ENCODE measurements at places on chromosomes 13 and 19.

DNA sequence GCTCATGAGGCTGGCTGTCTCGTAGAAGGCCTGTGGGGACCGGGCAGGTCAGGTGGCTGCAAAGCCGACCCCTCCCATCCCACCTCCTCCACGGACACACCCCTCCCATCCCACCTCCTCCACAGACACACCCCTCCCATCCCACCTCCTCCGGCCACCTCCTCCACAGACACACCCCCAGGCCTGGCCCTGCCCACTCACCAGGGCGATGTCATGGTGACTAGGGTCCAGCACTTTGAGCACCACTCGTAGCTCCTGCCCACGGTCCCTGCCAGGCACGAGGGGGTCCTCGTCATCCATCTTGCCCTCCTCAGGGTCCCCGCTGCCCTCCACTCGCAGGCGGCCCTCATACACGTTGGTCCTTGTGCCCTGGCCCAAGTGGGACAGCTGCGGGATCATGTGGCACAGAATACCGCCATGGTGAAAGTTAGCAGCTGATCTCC lies 18.8 kb downstream of the TYK2 start:
- DNase-seq, result no peak

- no peak for DNase-seq
These were observed 25.9 kb downstream of the IGFL2 start for GRCh38 chr19:46173886-46174480.

- DNase-seq, result no peak
These were observed 510.4 kb upstream of the ARGLU1 start for GRCh38 chr13:107078229-107078765.

- DNase-seq, result no peak
These were observed 498.2 kb downstream of the IRS2 start for GRCh38 chr13:109288151-109288709.

- DNase-seq, result no peak
These were observed 113.7 kb downstream of the OLFM4 start for GRCh38 chr13:53142306-53142705.
